Immature natural killer cell (primary cell): ENCODE measurements at places on chromosomes 5 and 9.

GRCh38 chr9:26811106-26811505, 81.5 kb downstream of the CAAP1 start:
- DNase-seq = no peak

DNA sequence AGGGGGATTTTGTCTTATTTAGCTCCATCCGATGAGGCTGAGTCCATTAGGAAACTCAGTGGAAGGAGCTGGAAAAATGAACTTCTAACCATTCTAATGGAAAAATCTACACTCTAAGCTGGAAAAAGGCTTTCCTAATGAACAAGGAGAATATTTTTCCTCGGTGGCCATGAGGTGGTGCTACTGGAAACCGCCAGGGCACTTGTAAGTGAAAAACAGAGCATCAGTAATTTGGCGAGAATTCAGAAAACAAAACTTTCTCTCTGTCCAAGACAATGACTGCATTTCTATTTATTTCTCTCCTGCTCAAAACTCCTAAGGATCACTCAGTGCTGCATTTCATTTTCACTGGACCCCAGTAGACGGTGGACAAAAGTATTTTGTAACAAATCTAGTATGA, 237.6 kb downstream of the TENT4A start:
- no peak for DNase-seq

- no peak for DNase-seq
Observed at GRCh38 chr5:119074419-119074818, 3.5 kb downstream of the DMXL1 start.

GRCh38 chr5:24367216-24367615, 277.6 kb downstream of the CDH10 start:
- no peak for DNase-seq

DNA sequence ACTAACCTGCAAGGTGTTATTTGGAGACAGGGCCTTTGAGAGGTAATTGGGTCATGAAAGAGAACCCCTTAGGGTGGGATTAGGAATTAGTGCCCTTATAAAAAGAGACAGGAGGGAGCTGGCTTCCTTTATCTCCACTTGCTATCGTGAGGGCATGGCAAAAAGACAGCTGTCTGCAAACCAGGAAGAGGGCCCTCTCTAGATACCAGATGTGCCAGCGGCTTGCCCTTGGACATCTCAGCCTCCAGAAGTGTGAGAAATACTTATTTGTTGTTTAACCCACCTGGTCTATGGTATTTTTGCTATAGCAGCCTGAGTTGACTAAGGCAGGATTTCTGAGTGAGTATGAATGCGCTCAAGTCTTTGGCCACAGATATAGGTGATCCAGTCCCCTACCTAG, 978 bp upstream of the RGS14 start:
- no peak for DNase-seq

DNA sequence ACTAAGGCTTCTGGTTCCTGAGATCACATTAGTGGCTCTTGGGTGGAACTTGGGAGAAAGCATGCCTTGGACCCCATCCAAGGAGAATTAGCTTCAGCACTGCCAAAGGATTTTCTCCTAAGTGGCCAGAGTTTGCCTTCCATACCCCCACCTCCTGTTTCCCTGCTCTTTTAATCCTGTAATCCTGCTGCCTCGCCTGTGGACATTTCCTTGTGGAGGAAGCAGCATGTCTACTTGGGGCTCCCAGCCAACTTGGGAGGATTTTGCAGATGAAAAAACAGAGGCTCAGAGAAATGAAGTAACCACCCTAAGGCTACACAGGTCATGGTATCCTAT, 1.6 kb downstream of the ARSI start:
- DNase-seq = no peak

DNA sequence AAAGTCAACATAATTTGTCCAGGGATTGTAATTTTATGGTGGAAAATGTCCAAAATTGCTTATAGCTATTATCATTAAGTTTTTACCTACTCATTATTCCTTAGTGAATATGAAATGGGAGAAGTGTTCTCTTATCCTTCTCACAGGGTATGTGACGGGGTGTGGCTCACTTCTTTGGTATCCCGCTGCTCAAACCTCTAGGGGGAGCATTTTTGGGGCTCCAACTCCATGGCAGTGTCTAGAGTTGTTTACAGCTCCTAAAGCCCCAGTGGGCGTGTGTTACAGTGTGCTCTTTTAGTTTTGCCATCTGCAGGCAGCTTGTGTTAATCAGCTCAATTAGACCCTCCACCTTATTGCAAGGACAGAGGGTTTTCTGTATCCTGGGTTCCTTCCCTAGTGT, 89.4 kb downstream of the CDKN2A start:
- DNase-seq = no peak

DNA sequence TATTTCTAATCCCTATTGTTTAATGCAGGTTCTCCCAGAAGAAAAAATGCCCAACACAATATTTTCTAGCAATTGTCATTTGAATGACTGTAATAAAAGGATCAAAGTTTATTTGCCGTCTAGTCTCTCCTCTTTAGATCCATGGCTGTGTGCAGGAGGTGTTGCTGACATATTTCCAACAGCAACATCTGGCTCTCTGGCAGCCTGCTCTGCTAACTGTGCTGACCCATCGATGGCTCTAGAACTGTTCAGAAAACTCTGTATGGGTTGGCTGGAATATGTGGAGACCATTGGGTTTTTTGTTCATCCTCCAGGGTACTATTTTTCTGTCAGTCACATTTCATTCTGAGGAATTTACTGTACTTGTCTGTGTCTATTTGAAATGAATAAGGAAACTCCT, 202.0 kb upstream of the SLC27A6 start:
- no peak for DNase-seq

GRCh38 chr9:136199391-136200288, 5.3 kb downstream of the LHX3 start:
- DNase-seq = no peak

DNA sequence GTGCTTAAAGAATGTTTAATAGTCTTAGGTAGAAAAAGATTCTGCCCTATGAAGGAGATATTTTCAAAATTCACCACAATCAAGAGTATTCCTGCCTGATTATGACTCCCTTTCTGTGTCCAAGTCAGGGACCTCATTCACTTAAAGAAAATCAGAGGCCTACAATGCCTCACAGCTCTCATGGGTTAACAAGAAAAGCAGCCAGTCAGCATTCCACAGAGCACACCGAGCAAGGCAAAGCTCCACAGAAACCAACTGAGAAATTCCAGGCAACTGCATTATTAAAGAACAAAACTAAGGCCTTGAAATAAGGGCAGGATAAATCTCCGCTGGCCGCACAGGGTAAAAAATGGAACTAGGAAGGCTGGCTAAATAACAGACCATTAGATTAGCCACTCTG, 161.1 kb downstream of the TARS1 start:
- no peak for DNase-seq

- DNase-seq = peak; percentile 53
Observed at GRCh38 chr5:98771382-98772109, 1.9 kb upstream of the RGMB start.

DNA sequence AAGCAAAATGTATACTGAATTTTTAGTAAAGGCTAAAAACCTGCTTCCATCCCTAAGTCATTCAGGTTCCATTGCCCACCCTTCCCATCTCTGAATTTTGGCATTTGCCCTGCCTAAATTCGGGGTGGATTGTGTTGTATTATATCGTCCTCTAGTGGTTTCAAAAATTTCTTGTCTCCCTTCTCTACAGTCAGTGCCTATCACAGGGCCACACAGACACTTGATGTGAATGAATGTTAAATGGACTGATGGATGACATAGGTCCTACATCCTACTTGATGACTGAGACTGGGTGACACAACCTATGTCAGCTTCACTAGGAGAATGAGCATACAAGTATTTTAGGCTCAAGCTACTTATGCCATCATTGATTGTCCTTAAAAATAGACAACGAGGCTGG, 45.6 kb upstream of the SLC30A5 start:
- no peak for DNase-seq

- DNase-seq = no peak
Observed at GRCh38 chr5:66830636-66831035, 234.4 kb downstream of the MAST4 start.

DNA sequence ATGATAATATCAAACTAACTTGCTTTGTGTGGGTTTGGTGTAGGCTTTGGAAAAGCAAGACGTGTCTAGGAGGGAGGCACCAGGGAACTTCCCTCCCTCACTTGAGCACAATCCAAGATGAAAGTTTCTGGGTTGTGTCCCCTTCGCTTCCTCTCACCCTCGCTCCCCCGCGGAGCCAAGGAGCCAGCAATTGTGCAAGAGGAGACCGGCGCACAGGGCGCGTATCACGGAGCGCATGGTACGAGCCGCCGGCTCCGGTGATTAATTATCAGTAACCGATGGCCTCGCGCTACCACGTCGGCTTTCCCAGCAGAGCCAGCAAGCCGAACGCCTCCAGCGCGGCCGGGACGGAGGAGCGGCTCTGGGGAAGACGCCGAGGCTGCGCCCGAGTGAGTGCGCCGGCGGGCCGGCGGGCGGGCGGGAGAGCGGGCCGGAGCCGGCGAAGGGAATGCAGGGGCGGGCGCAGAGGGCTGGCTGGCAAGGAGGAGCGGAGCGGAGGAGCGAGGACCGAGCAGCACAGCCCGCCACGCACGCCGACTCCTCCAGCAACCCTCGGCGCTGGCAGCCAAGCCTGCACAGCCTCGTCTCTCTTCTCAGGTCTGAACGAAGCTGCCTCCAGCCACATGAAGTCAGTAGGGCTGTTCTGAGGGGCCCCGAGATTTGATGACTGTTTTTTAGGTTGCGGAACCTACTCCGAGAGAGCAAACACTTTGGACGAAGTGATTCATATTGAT, 143.6 kb downstream of the BNC2 start:
- DNase-seq = peak; percentile 10

GRCh38 chr5:115166744-115167393, 2.8 kb downstream of the TRIM36 start:
- DNase-seq = no peak

GRCh38 chr5:171666815-171667214, 118.8 kb upstream of the SMIM23 start:
- DNase-seq = no peak

- no peak for DNase-seq
Observed at GRCh38 chr9:125885405-125886034, 138.3 kb downstream of the PBX3 start.

DNA sequence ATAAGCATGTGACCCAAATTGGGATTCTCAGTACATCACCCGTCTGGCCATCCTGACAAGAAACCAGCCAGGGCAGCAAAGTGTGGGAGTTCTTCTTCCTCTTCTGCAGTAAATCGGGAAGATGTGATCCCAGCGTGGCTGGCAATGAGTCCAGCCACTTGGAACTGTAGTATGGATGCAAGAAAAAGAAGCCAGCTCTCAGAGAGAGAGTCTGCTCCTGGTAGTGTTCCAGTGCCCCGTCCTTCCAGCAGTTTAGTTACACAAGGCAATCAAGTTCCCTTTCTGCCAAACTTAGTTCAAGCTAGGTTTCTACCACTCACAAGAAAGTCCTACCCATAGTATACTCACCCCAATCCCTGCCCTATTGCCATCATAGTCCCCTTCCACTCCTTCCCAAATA, 65.6 kb downstream of the CDK5RAP2 start:
- DNase-seq = no peak

DNA sequence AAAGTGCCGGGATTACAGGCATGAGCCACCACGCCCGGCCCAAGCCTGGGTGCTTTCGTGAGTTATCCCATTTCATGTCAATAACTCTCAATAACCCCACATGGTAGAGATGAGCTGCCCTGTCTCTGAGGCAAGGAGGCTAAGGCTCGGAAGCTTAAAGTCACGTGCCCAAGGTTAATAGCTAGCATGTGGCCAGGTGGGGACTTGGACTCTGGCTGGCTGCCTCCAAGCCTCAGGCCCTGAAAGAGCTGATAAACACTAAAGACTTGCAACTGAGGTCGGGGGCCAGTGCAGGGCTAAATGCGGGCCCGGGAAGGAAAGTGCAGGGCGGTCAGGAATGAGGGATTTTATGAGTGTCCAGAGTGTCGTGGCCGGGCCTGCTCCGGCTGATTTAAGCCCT, 30.9 kb upstream of the BARHL1 start:
- DNase-seq = no peak

DNA sequence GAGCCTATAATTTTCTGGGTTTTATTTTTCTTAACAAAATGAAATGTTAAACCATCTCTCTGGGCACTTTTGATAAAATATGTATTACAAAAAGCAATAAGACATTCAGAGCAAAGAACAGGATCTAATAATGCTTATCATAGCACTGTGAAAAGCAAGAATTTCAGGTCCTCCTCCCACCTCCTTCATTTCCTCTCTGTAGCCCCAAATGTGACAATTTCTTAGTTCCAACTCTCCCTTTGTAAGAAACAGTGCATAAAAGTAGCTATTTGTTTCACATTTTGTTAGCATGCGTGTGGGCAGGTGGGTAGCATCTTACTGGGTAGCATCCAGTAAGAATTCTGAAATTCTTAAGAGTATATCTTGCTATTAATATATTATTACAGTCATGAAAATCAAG, 130.9 kb upstream of the RASA1 start:
- DNase-seq = no peak

- no peak for DNase-seq
Observed at GRCh38 chr9:69905286-69905685, 84.7 kb downstream of the CFAP95 start.

DNA sequence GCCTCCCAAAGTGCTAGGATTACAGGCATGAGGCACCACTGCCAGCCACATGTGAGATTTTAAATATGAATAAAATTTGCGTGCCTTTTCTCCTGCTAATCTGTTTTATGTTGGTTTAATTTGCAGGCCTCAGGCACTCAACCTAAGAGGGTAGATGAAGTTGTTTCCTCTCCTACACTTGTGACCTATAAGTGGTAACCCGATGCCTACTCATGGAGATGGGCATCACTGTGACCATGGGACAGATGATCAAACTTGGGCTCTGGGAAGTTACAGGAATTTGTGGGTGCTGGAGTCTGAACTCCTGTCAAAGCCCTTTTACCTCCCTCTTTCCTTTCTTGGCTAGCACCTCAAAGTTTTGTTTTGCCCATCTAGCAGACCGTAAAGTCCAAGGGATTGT, 1.1 kb downstream of the SLC28A3 start:
- DNase-seq = no peak

- DNase-seq = no peak
Observed at GRCh38 chr9:35517552-35518224, 27.8 kb downstream of the RUSC2 start.

GRCh38 chr9:114035221-114035844, 42.8 kb downstream of the AMBP start:
- no peak for DNase-seq

GRCh38 chr5:144684899-144685298, 514.2 kb downstream of the KCTD16 start:
- DNase-seq = no peak

GRCh38 chr5:18264126-18264882, 630.0 kb downstream of the TAF11L14 start:
- DNase-seq = no peak
